ENCODE measurements at places on chromosomes 12 and 14.

DNA sequence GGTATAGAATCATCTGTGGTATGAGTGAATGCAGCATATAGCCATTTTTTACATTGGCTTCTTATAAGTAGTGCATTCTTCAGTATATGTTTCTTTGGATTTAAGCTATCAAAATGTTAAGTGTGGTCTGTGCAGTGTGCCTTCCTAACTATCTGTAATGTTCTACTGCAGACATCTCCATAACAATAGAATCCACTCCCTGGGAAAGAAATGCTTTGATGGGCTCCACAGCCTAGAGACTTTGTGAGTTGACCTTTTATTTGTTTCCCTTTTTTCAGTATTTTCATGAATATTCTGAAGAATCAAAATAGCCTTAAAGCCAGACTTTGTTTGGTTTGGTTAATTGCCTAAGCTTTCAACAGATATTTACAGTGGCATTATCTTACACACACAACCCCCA lies 107.2 kb downstream of the ZFC3H1 start:
- no peak for DNase-seq

DNA sequence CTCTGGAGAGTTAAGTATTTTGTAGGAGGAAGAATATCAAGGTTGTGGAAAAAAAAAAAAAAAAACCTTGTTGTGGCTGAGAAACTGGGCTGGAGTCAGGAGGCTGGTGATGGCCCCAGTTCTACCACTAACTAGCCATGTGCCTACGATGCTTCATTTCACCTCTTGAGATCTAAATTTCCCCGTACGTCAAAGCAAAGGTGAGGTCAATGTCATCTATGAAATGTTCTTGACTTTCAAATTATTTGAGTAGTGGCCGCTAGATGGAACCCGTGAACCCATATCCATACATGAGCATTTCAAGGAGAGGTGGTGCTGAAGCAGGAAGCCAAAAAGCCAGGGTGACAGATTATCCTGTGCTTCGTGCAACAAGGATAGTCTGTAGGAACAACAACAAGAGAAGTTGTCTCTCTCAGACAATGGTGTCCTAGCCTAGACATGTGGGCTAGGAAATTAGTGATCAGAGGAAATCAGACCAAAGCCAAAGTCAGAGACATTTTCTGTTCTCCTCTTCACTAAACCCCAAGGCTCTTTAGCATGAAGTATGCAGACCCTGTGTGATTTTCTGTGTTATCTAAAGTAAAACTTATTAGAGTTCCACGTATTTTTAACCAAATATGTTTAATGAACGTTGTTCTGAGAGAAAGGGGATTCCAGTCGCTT lies 95.5 kb upstream of the ETV6 start:
- no peak for DNase-seq

DNA sequence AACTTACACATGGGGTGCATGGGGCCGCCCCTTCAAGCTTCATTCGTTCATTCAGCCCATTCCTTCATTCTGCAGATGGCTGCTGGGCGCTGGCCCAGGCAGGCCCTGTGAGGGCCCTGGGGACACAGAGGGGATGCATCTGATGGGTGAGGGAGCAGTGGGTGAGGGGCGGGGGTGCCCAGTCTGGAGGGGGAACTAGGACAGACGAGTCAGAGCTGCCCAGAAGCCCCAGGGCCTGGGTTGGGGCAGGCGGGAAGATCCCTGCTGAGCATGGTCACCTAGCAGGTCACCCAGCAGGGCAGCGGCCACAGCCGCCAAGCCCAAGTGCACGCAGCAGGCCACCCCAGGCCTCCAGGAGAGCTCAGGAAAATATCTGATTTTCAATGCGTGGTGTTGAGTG lies 14.1 kb downstream of the TRMT61A start:
- no peak for DNase-seq

GRCh38 chr12:109222496-109222895 lies 86.6 kb downstream of the FOXN4 start:
- no peak for DNase-seq

DNA sequence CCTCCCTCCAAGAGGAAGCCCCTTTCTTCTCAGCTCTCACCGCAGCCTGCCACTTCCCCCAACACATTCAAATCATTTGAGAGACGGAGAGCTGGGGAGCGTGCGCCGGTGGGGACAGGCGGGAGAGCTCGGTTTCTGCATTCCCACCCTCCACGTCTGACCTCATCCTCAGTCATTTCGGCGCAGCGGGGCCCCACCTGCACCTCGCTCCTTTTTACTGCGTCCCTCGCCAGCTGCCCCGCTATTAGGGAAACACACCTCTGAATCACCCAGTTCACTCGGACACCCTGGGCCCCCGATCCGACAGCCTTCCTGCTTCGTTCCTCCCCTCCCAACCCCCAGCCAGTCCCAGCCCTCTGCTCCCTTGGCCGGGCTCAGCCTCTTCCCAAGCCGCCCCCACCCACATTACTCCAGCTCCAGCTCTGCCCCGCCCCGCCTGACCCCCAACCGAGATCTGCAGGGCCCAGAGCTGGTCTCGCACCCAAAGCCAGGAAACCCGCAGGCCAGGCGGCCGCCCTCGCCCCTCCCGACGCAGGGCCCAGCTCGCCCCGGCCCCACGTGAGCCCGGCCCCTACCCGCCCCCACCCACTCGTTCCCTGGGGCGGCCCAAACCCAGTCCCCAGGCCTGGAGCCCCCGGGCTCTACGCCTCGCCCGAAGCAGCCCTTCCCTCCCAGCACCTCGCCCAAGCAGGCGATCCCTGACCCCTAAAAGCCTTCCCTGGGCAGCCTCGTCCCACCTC lies 783 bp downstream of the CORO1C start:
- no peak for DNase-seq

DNA sequence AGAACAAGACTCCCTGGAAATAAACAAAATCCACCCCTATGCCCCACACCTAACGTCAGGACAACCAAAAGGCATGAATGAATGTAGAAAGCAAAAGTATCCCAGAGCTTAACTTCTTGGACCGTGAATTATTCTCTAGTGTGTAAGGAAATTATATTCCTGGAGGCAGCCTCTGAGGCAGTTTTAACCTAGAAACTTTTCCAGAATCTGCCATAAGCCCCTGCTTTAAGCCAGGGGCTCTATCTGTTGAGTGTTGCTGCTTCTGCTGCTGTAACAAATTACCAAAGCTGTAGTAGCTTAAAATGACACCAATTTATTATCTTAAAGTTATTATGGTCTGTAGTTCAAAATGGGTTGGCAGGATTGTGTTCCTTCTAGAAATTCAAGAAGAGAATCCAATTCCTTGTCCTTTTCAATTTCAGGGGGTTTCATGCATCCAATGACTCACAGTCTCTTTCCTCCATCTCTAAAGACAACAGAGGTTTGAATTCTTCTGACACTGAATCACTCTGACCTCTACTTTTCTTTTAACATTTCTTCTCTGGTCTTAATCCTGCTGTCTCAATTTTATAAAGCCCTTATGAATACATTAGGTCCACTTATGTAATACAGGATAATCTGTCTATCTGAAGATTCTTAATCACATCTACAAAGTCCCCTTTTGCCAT lies 242.7 kb downstream of the ATXN7L3B start:
- no peak for DNase-seq

DNA sequence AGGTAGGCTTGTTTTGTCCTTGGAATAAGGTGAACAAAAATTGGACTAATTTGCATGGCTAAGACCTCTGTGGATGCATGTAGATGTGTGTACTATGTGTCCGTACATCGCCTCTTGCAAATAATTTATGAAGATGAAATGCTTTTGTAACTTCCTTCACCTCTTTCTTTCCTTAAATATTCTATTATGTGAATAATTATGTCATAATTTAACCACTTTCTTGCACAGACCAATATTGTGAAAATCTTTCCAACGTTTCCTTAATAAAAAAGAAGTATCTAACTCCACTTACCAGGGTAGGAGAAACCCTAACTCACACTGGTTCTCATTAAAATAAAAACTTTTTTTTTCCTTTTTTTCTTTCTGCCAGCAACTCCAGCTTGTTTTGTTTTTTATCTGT lies 4.0 kb downstream of the NANOG start:
- no peak for DNase-seq

- no peak for DNase-seq
Measured at GRCh38 chr12:51714666-51715065, 123.6 kb downstream of the SCN8A start.

DNA sequence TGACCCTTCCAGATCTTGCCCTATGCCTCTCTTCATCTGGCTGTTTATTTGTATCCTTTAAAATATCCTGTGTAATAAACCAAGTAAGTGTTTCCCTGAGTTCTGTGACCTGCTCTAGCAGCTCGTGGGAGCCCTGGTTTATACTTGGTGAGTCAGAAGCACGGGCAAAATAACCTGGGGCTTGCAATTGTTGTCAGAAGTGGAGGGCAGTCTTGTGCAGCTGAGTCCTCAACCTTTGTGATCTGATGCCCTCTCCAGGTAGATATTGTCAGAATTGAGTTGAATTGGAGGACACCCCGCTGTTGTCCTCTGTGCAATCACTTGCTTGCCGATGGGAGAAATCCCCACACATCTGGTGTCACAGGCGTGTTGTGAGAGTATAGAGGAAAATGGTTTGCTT lies 62.5 kb upstream of the PRICKLE1 start:
- no peak for DNase-seq
